ENCODE measurements at places on chromosomes 12 and 14. TPM values are rescaled to one million over a fixed set of nuclear protein-coding genes. Genes with fewer than 3 reads are reported as not detected.
A peak's percentile ranks its signal among the peaks of the same experiment; 100 is the strongest.

GRCh38 chr12:102343361-102344121 lies 136.8 kb downstream of the IGF1 start:
- H3K4me3 ChIP-seq: no peak overlapping the region
- H3K4me1 ChIP-seq: peaks cover 5% of the 10 kb centered on the region
- H3K27ac ChIP-seq: no peak overlapping the region
- H3K36me3 ChIP-seq: no peaks in the 10 kb centered on the region

The LRRC10 gene
- total RNA-seq: not detected

DNA sequence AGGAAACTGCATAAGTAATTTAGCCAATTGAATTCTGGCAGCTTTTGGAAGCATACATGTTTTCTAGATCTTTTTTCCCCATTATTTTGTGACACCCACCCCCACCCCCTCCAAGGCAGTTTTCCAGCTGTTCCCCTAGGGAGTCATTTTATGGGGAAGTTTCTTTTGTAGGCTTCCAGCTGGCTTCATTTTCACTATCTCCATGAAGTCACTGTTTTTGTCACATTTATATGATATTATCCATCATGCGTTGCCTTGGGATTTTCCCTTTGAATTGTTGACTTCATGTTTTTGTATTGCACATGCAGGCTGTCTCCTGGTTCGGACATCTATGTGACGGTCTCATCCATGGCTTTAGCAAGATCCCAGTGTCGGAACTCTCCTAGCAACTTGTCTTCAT lies 233.6 kb upstream of the RGS6 start:
- no peak overlapping the region for H3K27ac ChIP-seq
- H3K4me1 ChIP-seq: peaks cover 64% of the 10 kb centered on the region
- peaks cover 9% of the 10 kb centered on the region for H3K27me3 ChIP-seq
- no peak overlapping the region for H3K4me3 ChIP-seq
- DNase-seq: no peak
- peaks cover 70% of the 10 kb centered on the region for H3K36me3 ChIP-seq

- peak overlapping the region; percentile 93 for H3K27ac ChIP-seq
- peaks cover 82% of the 10 kb centered on the region for H3K4me1 ChIP-seq
- DNase-seq: peak; percentile 89
- H3K4me3 ChIP-seq: peak overlapping the region; percentile 78
- no peaks in the 10 kb centered on the region for H3K36me3 ChIP-seq
- no peaks in the 10 kb centered on the region for H3K27me3 ChIP-seq
These were observed 106.4 kb downstream of the ARF6 start for GRCh38 chr14:49999146-49999761.

The NOS1 gene
- not detected for total RNA-seq
